MV-4-11 (cell line): ENCODE measurements at places on chromosomes 7 and 10.

- DNase-seq: no peak
Measured at GRCh38 chr7:157969995-157970394, 617.6 kb downstream of the PTPRN2 start.

GRCh38 chr10:44914891-44915290, 3.8 kb downstream of the TMEM72 start:
- no peak for DNase-seq

- DNase-seq: no peak
Measured at GRCh38 chr10:33010132-33011037, 52.4 kb upstream of the ITGB1 start.

DNA sequence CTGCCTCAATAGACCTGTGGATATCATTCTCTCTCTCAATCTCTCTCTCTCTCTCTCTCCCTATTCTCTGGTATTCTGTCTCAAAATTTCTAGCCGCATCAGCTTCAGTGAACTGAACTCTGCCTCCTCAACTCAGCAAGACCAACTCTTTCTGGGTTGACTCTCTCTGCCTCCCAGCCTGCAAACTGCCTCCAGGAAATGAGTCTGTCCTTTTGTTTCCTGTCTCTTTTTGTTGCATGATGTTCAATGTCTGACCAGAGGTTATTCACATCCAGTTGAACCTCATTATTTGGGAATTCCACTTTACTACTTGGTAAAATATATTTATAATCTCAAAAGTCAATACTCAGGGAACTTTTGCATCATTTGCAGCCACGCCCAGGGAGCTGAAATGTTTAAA, 682.7 kb upstream of the FZD8 start:
- no peak for DNase-seq

- DNase-seq: peak; percentile 36
Measured at GRCh38 chr7:151769188-151769821, 107.6 kb downstream of the PRKAG2 start.

DNA sequence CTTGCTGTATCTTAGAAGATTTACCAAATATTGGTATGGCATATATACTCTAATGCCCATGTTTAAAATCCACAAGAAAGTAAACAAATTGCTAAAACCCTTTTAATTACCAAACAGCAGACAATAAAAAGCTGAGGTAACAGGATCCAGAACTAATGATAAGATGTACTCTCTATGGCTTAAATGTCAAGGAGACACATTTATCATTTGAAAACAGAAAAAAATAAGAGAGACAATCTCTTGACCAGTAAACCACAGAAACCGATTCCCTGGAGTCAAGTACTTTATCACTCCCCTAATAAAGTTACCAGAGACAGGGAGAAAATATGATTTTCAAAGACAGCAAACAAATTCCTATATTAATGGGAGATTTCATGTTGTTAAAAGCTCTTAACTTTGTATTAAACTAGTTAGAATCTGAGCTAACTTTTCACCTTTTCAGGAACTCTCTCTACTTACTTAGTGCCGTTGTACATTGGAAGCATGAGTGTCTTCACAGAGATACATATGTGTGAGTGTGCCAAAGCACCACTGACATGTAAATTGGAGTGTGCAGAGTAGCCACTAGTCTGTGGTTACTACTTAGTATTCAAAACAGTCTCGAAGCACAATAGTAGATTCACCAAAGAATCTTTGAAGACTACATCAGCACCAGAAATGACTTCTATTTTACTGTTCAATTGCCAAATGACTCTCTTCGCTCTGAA, 44.2 kb downstream of the TSPAN12 start:
- no peak for DNase-seq

- no peak for DNase-seq
Measured at GRCh38 chr7:149293946-149294633, 32.1 kb downstream of the ZNF783 start.

DNA sequence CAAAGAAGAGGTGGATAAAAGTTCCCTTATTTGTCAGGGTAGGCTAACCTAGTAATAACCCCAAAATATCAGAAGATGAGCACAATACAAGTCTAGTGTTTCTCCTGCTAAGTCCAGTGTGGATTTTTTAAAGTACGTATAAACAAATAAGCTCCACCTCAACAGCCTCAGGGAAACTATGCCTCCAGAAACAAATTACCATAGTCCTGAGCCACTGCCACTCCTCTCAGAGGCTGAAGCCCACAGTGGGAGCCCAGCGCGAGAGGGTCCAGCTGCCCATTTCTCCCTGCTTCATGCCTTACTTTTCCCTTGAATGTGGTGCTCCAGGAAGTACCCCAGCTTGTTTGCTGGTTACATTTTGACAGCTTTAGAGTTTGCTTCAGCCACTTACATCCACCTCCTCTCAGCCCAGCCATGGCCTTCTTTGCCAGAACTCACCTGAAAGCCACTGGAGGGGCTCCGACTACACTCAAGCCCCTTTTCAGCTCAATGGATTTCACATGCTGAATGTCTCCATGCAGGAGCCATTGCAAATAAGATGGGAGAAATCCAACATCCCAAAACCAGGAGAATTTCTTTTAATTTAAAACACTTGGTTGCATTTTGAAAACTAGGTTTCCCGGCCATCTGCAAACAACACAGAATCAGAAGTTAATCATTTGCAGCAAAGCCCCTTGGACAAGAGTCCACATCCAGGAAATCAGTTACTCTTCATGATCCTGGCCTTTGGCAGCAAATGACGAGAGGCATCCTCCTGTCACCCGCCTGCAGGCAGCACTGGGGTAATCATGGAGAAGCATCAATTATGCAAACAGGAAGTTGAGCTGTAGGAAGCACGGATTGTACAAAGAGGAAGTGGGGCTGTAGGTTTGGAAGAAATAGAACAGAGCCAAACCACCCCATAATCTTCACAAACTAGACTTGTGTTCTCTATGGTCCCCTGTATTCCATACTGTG, 138.1 kb downstream of the HERPUD2 start:
- DNase-seq: peak; percentile 86

DNA sequence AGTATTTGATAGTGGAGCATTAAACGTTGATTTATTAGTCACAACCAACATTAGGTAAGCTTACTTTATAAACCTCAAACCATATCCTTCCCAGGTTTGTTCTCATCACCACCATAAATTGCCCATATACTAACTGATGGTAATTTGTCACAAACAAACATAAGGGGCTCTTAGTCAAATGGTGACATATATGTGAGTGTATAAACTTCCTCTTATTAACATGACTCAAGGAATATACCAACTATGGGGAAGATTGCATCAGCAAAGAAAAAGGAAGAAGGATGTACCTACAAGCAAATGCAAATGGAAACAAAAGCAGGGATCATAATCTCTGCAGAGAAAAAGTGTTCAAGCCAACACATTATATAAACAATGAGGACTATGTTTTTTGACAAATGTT, 418.2 kb upstream of the AKR1E2 start:
- peak; percentile 88 for DNase-seq

- DNase-seq: no peak
Measured at GRCh38 chr10:84076540-84077195, 62.6 kb upstream of the GHITM start.

- DNase-seq: no peak
Measured at GRCh38 chr10:129692695-129693094, 225.7 kb downstream of the MGMT start.

DNA sequence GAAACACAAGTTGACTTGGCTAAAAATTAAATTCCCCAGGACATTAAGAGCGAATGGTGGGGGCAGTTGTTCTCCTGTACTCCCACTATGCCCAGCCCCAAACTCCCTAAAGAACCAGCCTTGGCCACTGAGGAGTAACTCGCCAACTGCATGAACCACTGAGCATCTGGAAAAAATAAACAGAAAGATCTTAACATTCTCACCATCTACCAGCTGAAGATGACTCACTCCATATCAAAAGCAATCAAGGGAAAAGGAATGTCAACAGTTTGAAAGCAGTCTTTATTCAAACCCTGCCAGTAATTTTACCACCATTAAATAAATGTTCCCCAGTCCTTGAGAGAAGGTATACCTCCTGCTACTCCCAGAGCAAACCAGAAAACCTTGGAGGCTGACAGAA, 45.4 kb downstream of the CTTNBP2 start:
- no peak for DNase-seq
